ENCODE measurements at places on chromosomes 3 and 15.

- DNase-seq, result no peak
These were observed 213.3 kb upstream of the GBE1 start for GRCh38 chr3:81974751-81975150.

DNA sequence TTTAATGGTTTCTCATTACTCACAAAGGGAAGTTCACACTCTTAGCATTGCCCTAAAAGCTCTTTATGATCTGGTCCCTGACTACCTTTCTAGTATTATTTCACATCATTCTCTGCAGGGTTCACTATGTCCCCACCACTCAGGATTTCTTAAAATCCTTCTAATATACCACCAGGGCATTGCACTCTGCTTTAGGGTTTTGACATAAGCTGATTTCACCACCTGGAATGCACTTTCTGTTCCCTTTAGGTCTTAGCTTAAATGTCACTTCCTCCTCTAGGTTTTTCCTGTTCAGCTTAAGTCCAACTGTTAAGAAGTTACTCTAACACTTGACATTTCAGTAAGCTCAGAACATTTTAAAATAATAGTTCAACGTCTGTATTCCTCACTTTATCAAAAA is 81.7 kb downstream of the HCN4 start:
- DNase-seq, result no peak

GRCh38 chr3:34948517-34948916 is 690.8 kb upstream of the ARPP21 start:
- peak; percentile 72 for DNase-seq

DNA sequence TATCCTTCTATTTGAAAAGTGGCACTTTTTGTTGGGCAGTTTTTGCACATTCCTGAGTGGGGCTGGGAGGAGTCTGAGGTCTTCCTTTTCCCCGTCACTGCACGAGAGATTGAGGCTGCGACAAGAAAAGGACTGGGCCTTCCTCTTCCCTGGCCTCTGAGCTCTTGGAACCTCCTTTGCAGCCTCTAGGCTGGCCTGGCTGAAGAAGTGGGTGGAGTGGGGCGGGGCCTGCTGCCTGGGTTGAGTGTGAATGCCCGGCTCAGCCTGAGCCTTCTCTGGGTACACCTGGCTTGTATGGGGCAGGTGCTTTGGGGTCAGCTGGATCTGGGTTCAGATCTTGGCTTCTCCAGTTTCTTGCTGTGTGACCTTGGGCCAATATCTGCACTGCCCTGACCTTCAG is 43.1 kb downstream of the PLXNA1 start:
- no peak for DNase-seq

- DNase-seq, result no peak
These were observed 810.5 kb upstream of the NECTIN3 start for GRCh38 chr3:110261141-110261540.
